ENCODE measurements at places on chromosomes 16 and 17.

- no peak for DNase-seq
These were observed 1.2 kb downstream of the ORMDL3 start for GRCh38 chr17:39926135-39926587.

GRCh38 chr16:88784074-88784855, 755 bp downstream of the PIEZO1 start:
- DNase-seq, result no peak

- no peak for DNase-seq
These were observed 5.1 kb upstream of the CPNE7 start for GRCh38 chr16:89570342-89570923.

GRCh38 chr16:12900599-12901203, 697 bp upstream of the SHISA9 start:
- no peak for DNase-seq

- DNase-seq, result no peak
These were observed 246.9 kb upstream of the KCNJ16 start for GRCh38 chr17:69828087-69828486.

GRCh38 chr16:11602321-11602720, 15.6 kb upstream of the LITAF start:
- DNase-seq, result no peak

DNA sequence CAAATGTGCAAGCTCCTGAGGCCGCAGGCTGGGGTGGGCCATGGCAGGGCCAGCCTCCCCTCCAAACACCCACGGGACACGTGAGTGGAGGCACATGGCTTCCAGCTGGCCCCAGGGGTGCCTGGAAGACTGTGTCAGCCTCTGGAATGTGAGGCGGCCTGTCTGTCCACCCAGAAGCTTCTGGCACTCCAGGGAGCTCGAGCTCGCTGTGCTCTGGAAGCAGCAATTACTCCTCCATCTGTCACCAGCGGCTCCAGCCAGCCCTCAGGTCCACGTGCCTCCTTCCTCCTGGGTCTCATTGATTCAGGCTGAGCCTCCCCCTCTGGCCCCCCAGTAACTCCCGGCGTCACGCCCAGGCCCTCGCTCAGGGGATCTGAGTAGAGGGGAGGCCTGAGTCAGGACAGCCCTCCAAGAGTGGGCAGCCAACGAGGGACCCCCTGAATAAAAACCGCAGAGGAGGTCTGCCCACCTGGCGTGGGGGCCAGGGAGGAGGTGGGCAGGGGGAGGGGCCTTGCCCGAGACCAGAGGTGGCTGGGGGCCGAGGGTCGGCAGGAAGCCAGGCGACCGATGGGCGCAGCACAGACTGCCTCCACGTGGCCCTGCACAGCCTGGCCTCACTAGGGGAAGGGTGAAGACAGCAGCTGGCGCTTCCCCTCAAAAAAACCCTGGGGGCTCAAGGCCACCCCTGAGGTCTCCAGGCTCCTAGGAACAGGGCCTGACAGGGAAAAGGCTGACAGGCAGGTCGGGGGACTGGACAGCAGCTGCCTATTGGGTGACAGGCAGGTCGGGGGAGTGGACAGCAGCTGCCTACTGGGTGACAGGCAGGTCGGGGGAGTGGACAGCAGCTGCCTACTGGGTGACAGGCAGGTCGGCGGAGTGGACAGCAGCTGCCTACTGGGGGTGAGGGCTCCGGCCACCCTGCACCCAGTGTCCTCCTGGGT, 11.9 kb downstream of the PIEZO1 start:
- no peak for DNase-seq

GRCh38 chr17:3712811-3713463, 10.8 kb upstream of the HASPIN start:
- peak; percentile 77 for DNase-seq

DNA sequence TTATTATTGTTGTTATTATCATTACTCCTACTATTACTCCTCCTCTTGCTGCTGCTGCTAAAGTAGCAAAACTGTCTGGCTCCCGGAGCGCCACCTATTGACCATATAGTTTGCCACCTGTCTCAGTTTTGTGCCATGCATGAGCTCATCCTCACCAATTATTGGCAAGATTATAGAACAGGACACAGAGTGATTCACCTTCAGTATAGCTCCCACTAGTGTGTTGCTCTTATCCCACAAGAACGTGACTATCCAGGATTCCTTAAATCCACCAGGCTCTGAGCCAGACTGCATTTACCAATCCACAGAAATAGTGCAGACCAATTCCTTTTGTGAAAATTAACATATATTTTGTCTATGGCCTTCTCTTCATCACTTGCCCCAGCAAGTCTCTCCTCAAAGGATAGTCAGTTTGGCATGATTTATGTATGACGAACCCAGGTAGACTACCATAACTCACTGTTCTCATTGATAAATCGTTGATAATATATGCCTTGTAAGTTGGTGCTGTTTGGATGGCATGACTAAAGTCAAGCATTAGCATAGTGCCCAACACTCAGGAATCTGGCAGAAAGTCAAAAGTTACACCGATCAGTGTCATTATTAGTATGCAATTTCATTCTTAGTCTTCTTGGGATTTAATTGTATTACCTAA, 405.5 kb upstream of the HSBP1 start:
- DNase-seq, result no peak

DNA sequence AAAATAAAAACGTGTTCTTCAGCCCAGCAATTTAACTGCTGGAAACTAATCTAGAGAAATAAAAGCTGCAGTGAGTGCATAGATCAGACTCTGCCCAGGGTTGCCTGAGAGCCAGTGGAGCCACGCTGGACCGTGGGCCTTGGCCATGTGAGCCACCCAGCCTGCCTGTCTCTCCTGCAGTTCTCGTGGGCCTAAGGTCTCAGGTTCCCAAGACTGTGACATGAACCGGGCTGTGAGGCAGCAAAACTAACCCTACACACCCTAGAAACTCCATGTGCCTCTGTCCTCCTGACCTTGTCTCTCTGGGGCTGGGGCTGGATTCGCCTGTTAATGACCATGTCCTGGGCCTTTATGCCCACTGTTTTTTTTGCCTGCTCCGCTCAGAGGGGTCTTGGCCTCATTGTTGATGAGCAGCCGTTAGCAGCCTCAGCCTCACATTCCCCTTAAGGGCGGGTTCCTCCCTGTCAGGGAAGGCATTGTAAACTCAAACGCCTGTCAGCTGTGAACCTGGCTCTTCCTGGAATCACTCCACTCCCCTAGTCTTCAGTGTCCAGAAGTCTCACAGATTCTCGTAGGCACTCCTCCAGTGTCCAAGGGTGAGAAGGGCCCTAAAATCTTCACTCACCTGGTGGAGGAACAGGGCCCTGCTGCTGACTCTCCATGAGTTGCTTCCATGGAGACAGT, 16.9 kb downstream of the C16orf90 start:
- no peak for DNase-seq

GRCh38 chr16:11215935-11216556, 40.0 kb downstream of the SOCS1 start:
- no peak for DNase-seq

- DNase-seq, result no peak
These were observed 54.0 kb upstream of the ZNF750 start for GRCh38 chr17:82893779-82894178.

GRCh38 chr17:78607038-78607437, 29.8 kb upstream of the DNAH17 start:
- DNase-seq, result no peak

- peak; percentile 19 for DNase-seq
These were observed 407 bp downstream of the MCRIP1 start for GRCh38 chr17:81832608-81833159.

DNA sequence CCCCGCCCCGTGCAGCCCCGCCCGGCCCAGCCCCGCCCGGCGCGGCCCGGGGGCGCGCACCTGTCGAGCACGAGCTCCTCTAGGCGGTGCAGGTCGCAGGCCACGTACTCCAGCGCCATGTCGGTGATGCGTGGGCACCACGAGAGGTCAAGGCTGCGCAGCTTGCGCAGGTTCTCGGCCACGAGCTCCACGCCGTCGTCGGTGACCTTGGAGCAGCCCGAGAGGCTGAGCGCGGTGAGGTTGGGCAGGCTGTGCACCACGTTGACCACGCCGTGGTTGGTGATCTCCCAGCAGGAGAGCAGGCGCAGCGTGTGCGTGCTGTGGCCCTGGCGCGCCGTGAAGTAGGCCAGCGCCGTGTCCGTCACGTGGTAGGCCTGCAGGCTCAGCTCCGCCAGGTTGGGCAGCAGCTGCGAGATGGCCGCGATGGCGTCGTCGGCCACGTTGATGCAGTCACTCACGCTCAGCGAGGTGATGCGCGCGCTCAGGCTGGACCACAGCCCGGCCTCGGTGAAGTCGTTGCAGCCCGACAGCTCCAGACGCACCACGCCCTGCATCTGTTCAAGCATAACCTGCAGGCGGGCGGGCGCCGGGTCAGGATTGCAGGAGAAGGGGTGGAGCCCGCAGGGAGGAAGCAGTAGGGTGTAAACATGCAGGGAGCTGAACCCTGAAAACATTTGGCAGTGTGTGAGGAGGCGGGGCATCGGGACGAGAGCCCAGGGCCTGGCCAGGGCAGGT, 5.3 kb upstream of the WDR24 start:
- DNase-seq, result peak; percentile 61

DNA sequence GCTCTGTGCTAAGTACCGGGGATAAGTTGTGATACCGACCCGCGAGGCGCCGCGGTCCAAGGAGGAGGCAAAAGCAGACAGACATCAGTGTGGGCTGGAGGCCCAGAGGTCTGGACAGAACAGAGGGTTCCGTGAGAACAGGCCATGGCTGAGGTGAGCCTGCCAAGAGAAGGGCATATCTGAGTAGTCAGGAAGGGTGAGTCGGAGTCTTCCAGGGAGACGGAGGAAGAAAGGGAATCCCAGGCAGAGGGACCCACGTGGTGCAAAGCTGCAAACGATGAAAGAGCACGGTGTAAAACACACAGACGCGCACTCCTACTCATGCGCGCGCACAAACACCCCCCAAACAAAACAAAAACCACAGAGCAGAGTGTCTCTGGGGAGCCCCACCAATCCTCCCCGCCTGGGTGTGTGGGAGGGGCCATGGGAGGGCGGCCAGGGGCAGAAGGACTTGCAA, 18.1 kb downstream of the RHBDL3 start:
- DNase-seq, result no peak

- DNase-seq, result peak; percentile 17
These were observed 15.2 kb downstream of the PIEZO1 start for GRCh38 chr16:88769617-88770460.

DNA sequence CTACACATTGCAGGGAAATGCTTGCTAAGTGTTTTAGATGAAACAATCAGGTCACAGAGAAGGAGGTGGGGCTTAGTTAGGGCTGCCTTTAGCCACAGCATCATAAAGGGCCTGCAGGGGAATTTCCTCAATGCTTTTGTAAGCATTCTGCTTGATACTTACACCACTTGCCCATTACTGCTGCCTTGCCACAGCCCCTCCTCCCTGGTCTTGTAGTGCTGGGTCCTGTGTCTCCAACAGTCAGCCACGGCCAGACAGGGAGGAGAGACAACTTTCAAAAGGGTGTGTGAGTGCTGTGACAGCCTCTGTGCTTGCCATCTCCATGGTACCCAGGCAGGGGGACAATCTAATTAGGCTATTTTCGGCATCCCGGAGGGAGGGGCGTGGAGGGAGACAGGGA, 111.2 kb downstream of the SHISA9 start:
- no peak for DNase-seq

DNA sequence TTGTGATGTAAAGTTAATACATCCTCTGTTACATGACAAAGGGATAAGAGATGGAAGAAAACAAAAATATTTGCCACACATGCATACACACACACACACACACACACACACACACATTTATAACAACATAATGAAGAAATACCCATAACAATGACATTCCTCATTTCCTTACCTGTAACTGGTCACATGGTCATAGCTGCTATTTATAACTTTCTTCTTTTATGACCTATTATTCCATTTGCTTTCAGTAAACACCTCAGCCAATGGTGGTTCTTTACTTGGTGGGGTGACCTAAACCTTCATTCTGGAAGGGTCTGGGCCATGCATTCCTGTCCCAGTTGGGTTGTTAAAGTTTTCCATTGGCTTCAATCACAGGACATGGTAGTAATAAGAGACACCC, 5.3 kb downstream of the MT2A start:
- no peak for DNase-seq

GRCh38 chr17:41437769-41438168, 3.0 kb downstream of the KRT38 start:
- no peak for DNase-seq

DNA sequence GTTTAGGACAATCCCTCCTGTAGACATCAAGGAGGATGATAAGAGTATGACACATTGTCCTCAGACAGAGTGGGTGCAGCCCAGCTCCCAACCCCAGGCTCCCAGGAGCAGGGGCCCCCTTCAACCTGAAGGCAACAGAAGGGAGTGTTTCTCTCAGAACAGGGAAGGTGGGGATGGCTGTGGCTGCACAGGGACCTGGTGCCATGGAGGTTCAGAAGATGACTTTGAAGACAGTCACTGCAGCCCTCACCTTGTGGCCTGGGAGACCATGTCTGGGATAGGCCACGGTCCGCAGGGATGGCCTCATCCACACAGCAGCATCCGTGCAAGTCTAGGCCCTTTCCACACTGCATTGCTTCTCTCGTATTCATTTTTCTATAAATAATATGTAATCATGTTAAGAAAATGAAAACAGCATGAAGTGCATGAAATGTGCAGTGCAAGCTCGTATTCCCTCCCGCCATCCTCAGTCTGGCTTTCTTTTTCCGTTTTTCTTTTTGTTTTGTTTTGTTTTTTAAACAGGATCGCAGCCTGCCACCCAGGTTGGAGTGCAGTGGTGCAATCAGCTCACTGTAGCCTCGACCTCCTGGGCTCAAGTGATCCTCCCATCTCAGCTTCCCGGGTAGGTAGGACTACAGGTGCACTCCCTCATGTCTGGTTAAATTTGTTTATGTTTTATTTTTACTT, 71.1 kb downstream of the METRNL start:
- no peak for DNase-seq

DNA sequence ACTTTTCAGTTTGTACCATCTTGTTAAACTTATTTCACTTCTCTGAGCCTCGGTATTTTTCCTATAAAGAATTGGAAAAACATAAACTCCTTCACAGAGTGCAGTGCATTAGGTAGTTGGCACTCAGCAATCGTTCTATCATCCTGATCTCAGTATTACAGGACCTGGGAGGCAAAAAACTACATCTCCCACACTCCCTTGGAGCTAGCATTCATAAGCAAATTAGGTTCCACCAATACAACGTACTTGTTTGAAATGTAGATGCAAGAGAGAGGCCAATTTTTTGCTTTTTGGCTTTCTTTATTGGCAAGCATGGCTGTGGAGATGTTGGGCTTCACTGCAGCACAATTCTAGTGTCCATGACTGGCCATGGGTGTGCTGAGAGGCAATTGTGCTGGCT, 285.2 kb downstream of the CA10 start:
- no peak for DNase-seq

DNA sequence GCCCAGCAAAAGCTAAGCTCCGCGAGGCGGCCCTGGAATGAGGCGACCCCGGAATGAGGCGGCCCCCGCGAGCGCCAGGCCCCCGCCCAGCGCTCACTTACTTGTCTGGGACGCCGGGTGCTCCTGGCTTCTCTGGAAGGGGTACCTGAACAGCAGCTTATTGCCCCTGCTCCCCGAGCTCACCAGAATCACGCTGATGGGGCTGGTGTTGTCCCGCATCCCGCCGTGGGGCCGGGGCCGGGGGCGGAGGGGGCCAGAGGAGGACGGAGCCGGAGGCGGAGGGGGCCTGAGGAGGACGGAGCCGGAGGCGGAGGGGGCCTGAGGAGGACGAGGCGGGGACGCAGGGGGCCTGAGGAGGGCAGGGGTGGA, 440 bp downstream of the NPRL3 start:
- peak; percentile 14 for DNase-seq

Data from activated CD4-positive, alpha-beta T cell treated with anti-CD3 and anti-CD28 coated beads, Interleukin-2, Interleukin-4, amounts not matched to agents 100 ng/mL and 50 ng/mL, durations not matched to agents 16 hours and 8 hours (primary cell).